AG04449 (cell line): ENCODE measurements at places on chromosomes 1 and 21.
A peak's percentile ranks its signal among the peaks of the same experiment; 100 is the strongest.

- no peak for DNase-seq
These were observed 34.7 kb upstream of the GPR25 start for GRCh38 chr1:200837931-200838571.

- DNase-seq, result no peak
These were observed 243.9 kb downstream of the KAZN start for GRCh38 chr1:14842361-14842760.

GRCh38 chr21:38714999-38715398, 90.7 kb upstream of the ETS2 start:
- no peak for DNase-seq

GRCh38 chr1:211487672-211488208, 4.2 kb downstream of the RD3 start:
- no peak for DNase-seq

- DNase-seq, result peak; percentile 36
These were observed 13.7 kb upstream of the CPLANE2 start for GRCh38 chr1:16250524-16251251.

DNA sequence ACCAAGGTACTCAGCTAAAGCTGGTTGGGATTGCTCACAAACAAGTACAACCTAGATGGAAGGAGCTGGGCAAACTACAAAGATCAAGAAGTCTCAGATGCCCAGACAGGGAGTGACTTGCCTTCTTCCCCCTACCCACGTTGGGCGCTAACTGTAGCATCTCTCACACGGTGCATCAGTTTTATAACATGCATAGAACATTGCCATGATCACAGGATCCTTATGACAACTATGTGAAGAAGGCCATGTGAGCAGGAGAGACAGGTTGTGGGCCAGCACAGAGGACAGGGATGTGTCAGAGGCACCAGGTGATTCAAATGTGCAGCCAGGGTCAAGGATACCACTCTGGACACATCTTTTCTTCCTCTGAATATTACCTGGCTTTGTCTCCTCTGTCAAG, 28.3 kb upstream of the CYP4B1 start:
- no peak for DNase-seq

DNA sequence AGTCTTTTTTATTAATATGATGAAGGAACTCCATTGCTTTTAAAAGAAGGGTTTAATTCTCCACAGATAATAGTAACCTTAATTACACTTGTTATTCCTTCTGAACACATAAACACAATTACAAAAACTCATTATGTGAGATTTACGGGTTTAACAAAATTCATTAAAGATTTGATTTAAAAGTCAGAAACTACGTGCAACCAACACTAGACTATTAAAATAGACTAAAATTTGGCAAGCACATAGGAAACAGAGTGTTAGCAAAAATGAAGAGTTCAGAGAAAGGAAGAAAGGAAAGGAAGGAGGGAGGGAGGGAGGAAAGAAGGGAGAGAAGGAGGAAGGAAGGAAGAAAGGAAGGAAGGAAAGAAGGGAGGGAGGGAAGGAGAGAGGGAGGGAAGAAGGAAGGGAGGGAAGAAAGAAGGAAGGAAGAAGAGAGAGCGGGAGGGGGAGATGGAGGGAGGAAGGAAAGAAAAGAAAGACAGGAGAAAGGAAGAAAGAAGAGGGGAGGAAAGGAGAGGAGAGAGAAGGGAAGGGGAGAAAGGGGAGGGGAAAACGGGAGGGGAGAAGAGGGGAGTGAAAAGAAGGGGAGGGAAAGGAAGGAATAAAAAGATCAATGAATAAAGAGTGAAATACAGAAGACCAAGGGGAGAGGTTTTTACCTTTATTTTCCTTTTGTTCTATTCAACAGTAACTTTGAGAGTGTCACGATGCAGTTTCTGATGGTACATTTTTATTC, 123.4 kb upstream of the LYPLAL1 start:
- DNase-seq, result no peak
